Adrenal gland (tissue), 19 donors: ENCODE measurements at places on chromosomes 16 and 17.

GRCh38 chr17:55398689-55399088 lies 22.9 kb downstream of the MMD start:
- DNase-seq, result no peak

DNA sequence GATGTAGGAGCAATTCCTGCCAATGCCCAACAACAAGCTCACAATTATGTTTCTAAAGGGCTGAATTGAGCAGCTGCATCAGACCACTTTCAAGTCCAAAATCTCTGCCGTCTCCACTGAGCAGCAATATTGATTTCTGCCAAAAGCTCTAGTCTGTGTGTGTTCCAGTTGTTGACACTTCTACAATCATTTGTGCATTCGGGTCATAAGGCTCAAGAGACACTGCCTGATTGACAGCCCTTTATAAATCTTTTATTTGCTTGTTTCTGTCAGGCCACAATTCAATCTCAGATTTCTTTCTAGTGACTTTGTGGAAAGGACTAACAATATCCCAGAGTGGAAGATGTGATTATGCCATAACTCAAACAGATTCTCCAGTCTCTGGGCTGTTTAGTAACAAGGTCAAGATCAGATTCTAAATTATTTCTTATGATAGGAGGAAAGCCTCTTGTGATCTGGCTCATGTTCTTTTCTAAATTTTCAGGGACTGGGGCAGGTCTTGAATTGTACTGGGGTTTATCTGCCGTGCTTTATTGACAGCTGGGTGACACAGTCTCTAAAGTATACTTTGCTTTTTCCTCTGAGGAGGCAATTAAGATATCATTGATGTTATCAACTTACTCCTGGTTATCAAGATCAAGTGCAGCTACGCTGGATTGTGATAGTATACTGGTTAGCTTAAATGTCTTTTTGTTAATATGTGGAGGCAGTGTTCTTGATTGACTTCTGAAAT lies 377.1 kb downstream of the CNTNAP4 start:
- DNase-seq, result no peak

DNA sequence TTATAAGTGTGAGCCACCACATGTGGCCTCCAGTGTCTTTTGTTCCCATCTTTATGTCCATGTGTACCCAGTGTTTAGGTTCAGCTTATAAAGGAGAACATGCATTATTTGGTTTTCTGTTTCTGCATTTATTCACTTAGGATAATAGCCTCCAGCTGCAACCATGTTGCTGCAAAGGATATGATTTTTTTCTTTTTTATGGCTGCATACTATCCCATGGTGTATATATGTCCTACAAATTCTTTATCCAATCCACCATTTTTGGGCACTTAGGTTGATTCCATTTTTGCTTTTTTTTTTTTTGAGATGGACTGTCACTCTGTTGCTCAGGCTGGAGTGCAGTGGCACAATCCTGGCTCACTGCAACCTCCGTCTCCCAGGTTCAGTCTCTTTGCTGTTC lies 32.9 kb downstream of the ATAD5 start:
- no peak for DNase-seq

DNA sequence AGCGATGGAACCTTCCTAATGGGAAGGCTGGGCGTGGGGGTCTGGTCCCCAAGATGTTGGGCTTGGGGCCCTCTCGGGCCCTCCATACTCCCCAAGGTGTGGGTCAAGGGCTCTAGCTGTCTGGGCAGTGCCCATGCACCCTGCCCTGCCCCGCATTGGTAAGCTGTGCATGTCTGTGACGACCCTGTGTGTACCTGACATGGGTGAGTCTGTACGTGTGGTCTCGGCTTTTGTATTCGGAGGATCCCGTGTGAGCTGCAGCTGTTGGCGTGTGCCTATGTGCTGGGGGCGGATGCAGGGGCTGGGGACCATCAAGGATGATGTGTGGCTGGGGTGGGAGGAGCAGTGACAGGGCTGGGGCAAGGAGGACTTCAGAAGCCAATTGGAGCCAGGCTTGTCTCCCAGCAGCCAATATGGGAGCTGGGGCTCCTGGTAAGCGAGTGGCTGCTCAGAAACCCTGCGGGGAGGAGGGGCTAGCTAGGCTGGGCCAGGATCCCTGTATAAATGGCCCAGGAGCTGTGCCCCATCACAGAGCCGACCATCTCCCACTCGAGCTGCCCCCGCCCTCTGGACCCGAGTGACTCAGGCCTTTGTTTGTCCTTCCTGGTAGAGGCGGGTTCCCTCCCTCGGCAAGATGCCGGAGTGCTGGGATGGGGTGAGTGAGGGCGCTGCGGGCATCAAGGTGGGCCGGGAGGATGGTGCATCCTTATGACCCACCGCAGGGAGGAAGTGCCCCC lies at the start of gene NDRG4:
NDRG4 (plus strand) TSS at position 529 of the 737 bp plus-strand sequence; CDS start at position 635, 106 bp downstream.
- DNase-seq, result peak; percentile 84

DNA sequence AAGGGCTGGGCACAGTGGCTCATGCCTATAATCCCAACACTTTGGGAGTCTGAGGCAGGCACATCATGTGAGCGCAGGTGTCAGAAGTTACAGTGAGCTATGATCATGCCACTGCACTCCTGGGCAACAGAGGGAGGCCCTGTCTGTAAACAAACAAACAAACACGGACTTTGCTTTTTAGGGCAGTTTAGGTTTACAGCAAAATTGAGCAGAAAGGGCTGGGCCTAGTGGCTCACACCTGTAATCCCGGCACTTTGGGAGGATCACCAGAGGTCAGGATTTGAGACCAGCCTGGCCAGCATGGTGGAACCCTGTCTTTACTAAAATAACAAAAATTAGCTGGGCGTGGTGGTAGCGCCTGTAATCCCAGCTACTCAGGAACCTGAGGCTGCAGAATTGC lies 3.3 kb upstream of the CARHSP1 start:
- no peak for DNase-seq

DNA sequence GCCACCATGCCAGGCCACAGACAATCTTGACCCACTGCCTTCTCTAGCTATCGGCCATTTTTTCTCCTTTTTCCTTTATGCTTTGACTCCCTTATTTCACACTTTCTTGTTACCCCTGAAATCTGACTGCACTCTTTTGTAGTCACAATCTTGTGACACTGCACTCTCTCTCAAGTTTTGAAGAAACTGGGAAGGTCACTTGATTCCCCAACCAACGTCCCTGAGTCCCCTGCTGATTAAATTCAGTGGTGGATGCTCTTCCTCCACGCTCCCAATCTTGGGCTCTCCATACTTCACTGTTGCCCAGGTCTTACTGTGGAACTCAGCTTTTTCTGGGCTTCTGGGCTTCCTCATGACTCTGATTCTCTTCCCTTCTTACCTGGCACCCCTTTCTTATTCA lies 33.9 kb downstream of the PECAM1 start:
- DNase-seq, result no peak

- peak; percentile 62 for DNase-seq
Measured at GRCh38 chr17:68006797-68007196, 10.5 kb upstream of the C17orf58 start.

DNA sequence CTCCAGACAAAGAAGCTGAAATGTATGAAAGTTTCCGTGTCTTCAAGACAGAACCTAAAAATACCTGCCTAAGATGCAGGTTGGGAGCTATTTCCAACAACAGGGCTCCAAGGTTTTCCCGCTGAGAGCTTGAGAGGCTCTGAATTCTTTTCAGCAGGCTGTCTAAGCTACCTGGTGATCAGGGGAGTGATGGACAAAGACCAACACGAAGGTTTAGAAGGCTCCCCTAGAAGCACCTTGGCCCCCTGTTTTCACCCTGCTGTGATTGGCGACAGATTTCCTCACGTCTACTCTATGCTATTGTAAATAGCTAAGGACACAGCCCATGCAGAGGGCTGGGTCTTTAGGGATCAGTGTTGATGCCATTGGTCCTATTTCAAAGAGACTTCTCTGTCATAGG lies 275.2 kb upstream of the SALL1 start:
- DNase-seq, result no peak

DNA sequence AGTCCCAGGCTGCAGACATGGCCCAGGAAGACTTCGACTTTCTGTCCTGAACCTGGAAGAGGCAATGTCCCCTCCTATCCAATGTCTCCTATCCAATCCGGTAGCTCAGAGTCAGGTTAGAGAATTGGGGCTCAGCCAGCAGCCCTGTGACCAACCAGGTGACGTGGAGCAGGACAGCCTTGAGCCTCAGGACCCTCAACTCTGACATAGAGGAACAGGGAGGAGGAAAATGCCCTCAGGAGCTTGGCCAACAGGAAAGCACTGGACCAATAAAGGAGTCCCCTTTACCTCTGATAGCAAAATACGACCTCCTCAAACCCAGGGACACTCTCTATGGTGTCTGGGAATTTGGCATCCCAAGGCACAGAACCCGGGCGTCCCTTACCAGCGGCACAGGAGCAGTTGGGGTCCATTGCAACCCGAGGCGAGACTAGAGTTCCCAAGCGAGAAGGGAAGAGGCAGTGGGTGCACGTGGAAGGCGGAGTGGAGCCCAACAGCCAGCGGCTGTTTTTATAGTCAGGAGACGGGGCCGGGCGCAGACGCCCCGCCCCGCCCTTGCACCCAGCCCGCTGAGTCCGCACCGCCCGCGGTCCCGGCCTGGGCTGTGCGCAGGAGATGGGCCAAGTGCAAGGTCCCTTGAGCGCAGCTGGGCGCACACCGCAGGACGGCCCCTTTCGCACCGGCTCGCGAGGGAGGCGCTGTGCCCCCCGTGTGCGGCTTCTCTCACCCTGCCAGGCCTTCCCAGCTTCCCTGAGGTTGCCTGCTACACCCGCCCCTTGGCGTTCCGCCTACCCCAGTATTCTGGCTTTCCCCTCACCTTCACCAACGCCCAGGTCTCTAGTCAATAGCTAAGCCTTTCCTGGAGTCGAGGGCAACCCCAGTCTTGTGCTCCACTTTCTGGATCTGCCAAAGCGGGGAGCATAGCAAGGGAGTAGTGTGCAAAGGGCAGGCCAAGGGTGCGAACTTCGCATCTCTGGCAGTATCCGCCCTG lies at the start of gene MT1G:
MT1G (minus strand) TSS at position 485 of the 991 bp plus-strand sequence; CDS start at position 413, 72 bp downstream.
- peak; percentile 51 for DNase-seq

DNA sequence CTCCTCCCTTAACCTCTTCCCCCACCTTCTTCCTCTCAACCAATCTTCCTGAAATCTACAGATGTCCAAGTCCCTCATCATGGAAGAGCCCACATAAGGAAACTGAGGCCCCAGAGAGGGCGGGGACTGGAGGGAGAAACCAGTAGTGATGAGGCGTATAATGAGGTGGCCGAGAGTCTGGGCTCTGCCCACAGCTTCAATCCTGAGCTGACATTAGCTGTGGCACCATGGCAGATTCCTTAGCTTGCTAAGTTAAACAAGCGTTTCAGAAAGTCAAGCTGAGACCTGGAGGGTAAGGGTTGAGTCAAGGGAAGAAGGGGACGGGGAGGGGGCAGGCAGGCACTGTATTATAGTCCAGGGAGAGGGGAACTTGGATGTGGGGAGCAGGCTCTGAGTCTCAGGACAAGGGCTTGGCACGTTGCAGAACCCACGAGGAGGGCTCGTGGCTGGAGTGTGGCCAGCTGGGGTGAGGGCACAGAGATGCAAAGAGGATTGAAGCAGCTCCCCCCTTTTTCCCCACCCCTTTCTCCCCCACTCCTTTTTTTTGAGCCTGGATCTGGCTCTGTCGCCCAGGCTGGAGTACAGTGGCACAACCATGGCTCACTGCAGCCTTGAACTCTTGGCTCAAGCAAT lies 13.3 kb downstream of the ARHGAP23 start:
- DNase-seq, result no peak

- DNase-seq, result no peak
Measured at GRCh38 chr16:2840914-2841313, 10.8 kb downstream of the ZG16B start.

GRCh38 chr17:42342242-42343008 lies 45.8 kb downstream of the STAT3 start:
- no peak for DNase-seq

DNA sequence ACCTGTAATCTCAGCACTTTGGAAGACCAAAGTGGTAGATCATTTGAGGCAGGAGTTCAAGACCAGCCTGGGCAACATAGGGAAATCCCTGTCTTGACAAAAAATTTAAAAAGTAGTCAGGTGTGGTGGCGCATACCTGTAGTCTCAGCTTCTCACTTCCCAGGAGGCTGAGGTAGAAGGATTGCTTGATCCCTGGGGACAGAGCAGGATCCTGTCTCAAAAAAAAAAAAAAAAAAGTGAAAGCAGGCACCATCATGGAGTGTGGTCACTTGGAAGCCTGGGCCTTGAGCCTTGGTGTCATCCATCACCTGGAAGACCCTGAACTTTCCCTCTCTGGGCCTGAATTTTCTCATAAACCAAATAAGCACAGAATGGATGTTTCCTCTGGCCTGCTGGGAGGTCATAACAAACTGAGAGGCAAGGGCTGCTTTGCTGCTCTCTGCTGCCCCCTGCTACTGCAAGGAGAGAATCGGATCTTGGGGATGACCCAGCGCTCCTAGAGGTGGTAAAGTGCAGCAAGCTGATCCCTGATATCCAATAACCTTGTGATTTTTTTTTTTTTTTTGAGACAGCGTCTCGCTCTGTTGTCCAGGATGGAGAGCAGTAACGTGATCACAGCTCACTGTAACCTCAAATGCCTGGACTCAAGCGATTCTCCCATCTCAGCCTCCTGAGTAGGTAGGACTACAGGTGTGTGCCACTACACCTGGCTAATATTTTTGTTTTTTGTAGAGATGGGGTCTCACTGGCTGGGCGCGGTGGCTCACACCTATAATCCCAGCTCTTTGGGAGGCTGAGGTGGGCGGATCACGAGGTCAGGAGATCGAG lies 75.9 kb upstream of the RNU2-1 start:
- peak; percentile 18 for DNase-seq

DNA sequence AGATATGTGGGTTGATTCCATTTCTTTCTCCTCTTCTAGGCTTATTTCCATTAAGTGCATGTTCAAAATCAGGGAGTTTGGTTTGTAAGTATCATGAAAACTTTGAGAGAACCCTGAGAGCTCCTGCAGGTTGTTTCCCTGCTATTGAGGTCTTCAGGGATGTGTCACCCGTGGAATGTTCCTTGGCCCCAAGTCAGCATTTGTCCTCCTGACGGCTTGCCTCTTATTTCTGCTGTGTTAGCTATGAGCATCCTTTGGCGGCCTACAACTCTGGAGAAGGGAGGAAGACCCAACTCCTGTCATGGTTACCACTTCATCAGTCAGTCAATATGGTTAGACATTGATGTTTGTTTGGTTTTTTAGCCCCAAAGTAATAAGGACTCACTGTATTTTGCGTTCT lies 180.8 kb downstream of the FTO start:
- DNase-seq, result no peak

- DNase-seq, result no peak
Measured at GRCh38 chr16:72517154-72517553, 345.2 kb upstream of the PMFBP1 start.

DNA sequence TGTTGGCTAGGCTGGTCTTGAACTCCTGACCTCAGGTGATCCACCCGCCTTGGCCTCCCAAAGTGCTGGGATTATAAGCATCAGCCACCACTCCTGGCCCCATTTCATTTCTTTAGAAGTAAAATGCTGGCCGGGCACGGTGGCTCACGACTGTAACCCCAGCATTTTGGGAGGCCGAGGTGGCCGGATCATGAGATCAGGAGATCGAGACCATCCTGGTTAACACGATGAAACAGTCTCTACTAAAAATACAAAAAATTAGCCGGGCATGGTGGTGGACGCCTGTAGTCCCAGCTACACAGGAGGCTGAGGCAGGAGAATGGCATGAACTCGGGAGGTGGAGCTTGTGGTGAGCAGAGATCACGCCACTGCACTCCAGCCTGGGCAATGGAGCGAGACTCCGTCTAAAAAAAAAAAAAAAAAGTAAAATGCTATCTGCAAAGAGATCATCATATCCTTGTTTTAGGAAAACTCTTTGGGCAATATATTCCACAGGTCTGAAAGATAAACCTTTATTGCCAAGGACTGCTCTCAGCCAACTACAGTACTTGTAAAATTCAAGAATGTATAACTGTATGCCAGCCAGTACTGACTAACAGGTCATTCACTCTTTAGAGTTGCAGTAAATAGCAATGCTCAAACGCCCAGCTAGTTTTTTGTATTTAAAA lies 3.8 kb downstream of the GJC1 start:
- DNase-seq, result no peak
